Nucleus accumbens (tissue), 56 donors: ENCODE measurements at places on chromosomes 4 and X.

DNA sequence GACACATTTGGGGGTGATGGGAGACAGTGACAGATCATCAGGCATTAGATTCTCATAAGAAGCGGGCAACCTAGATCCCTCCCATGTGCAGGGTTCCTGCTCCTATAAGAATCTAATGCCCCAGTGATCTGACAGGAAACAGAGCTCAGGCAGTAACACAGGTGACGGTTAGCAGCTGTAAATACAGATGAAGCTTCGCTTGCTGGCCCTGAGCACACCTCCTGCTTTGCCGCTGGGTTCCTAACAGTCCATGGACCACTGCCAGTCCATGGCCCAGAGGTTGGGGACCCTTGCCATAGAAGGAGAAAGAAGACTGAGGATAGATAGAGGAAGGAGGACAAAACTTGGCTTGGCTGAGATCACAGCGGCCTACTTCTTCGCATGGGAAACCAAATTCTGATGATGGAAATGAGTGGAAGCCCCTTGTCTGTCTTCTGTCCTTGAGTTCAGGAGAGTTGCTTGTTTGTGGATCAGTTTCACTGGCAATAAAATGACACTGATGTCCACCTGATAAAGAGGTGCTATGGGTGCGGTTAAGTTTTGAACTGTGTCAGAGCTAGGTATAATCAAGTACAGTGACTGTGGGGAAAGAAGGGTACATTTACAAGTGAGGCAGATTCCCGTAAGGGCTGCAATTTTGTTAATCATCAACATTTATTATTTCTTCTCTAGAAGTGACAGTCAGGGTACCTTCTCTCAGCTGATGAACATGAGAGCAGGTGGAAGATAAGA is 1.7 kb upstream of the TIFA start:
- DNase-seq = no peak

- DNase-seq = no peak
These were observed 89.1 kb downstream of the TBC1D9 start for GRCh38 chr4:140666889-140667614.

DNA sequence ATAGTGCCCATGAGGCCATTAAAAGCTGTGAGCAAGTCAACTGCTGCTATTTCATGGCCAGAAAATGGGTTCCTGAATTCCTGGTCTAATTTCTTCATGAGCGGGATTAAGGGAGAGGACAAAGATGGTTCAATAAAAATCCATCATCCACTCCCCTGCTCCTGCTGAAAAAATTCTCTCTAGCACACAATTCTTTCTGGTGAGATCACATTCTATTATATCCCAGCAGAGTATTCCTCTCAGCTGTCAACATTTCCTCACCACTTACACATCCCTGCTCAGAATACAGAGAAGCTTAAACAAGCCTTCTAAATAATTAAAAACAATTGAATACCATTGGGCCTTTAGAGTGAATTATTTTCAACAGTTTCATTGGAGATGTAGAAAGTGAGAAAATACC is 9.5 kb downstream of the CT47C1 start:
- DNase-seq = no peak

DNA sequence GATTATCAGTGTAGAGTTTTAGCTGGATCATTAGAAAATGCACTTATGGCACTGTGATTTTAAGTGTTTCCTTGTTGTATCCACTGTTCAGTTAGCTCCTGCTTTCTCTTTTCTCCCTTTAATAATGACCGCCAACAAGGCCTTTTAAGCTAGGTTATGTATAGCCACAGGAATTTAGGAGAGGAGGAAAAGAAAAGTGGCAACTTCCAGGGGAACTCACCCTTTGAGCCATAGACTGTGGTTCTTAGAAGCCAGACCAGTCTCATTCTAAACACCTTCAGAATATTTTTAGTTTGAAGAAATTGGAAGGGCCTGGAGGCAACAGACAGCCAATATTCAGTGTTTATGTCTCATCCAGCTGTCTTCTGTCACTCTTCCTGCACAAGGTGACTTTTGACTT is 6.1 kb downstream of the FGF2 start:
- DNase-seq = no peak

DNA sequence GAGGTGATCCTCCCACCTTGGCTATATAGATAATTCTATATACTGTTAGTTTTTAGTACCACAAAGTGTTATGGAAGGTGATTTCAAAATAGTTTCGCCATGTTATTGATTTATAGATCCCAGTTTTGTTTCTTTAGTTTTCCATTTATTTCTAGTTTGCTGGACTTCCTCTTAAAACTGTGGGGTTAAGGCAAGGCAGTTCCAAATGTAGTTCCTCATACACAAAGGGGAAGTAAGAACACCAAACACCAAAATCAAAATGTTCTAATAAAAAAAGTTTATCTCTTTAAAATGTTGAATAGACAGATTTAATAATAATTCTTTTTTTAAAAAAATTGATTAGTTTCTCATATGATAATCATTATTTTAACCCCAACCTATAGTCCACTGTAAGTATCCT is 6.8 kb upstream of the CISD2 start:
- DNase-seq = no peak

DNA sequence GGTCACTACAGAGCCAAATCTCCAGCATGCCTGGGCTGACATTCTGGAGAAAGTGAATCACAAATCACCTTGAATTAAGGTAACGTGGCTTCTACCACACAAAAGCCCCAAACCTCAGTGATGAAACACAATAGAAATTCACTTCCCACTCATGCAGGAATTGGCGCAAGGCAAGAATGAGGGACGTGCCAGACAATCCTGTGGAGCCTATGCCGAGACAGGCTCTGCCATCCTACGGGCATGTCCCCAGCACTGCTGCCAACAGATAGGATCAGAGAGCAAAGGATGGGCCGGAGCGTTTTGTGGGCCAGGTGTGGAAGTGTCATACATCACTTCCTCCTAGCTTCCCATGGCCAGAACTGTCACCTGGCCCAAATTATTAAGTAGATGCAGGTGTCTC is 118.0 kb downstream of the IRF2 start:
- no peak for DNase-seq

- no peak for DNase-seq
These were observed 629.6 kb upstream of the HTR2C start for GRCh38 chrX:113954297-113954696.

DNA sequence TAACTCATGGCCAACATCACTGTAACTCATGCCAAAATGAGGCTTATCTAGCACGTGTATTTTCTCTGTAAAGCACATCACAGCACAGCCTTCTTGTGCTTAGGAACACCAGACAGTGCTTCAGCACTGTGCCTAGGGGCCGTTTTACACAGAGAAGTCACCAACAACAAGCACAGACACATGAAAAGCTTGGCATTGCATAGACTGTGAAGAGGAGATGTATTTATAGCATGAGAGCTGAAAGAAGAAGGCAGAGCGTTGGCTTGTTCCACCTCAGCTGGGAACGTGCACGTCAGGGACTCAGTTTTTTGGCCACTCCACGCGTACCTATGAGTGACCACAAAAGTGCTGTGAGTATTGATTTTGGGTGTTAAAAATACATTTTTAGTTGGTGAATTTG is 116.3 kb upstream of the SFRP2 start:
- DNase-seq = no peak

GRCh38 chr4:87120411-87121162 is 99.8 kb downstream of the KLHL8 start:
- no peak for DNase-seq

DNA sequence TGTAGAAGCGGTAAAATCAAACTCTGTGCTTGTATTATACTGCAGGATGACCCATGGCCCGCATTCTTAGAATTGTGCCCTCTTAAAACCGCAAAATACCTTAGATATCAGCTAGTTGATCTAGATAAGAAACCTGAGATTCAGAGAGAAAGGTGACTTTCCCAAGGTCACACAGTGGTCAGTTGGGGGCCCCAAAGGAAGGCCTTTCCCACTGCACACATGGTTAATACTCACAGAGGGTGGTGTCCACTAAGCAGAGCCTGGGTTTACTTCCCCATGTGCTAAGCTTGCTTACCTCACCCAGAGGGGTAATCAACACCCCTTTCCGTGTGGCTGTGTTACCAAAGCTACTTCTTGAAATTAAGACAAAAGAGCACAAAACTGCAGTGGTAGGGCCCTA is 66.3 kb downstream of the RBM47 start:
- DNase-seq = no peak

DNA sequence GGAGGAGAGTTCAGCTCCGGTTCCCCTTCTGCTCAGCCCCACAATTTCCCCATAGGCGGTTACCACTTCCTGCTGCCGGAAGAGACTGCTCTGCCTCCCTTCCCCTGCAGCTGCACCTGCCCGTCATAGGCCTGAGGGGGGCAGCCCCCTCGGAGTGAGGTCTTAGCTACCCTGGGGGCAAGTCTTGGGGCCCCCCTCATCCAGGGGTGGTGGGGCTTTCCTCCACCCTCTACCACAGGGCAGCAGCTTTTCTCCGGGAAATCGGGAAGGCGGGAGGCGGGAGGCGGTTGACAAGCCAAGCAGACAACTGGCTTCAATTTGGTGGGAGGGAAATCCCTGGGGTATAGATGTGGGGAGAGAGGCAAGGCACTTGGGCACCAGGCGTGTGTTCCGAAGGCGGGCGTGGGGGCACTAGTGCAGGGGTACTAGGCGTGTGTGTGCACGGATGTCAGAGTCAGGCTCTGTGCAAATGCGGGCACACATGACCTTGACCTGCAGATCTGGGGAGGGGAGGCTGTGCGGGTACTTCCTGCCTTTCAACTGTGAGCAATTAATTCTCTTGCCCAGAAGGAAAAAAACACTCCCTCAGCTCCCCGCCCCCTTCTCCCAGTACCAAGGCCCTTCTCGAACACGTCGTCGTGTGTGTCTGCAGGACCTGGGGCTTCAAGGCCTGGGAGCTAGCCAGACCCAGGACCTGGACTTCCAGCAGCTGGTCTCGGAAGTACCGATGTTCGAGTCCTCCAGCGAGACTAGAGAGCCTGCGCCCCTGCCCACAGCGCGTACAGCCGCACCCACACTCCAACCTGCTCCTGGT is 1.0 kb upstream of the ARHGAP4 start:
- DNase-seq = no peak

GRCh38 chrX:19544693-19545305 is 29.5 kb upstream of the MAP3K15 start:
- DNase-seq = no peak

DNA sequence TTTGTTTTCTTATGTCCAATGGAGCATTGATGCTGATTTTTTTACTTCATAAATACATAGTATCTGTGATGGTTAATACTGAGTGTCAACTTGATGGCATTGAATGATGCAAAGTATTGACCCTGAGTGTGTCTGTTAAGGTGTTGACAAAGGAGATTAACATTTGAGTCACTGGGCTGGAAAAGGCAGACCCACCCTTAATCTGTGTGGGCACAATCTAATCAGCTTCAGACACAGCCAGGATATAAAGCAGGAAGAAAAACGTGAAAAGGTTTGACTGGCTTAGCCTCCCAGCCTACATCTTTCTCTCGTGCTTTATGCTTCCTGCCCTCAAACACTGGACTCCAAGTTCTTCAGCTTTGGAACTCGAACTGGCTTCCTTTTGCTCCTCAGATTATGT is 230.6 kb upstream of the SPRY1 start:
- DNase-seq = no peak

GRCh38 chr4:55396308-55397125 is 760 bp downstream of the TMEM165 start:
- peak; percentile 26 for DNase-seq

DNA sequence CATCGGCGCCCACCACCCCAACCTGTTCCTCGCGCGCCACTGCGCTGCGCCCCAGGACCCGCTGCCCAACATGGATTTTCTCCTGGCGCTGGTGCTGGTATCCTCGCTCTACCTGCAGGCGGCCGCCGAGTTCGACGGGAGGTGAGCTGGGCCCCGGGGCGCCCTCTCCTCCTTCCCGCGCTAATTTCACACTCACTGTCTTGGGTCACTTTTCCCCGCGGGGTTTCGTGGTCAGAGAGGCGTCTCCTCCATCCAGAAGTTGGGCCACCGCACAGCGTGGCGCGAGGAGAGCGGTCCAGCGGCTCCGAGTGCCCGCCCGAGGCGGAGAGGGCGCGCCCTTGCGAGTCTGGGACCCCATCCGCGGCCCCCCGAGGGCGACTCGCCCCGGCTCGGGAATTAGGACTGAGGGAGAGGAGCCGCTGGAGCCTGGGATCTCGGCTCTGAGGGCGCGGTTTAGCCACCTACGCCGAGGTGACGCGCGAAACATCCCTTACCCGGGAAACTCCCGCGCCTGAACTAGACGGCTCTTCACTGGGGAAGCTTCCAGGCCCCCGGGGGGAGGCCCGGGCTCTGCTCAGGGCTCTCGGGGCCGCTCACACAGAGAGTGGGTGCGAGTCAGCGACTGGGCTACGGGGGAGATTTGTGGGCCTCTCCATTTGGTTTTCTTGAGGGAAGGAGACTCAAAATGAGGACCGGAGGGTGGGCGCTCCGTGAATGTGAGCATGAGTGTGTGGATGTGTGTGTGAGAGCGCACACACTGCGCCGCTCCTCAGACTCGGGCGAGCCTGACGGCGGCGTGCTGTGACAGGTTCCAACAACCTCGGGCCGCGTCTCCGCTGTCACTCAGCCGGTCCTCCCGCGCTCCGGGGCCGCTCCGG is 551 bp downstream of the NPNT start:
- DNase-seq = no peak

GRCh38 chr4:168867128-168867527 is 142.9 kb downstream of the CBR4 start:
- no peak for DNase-seq

DNA sequence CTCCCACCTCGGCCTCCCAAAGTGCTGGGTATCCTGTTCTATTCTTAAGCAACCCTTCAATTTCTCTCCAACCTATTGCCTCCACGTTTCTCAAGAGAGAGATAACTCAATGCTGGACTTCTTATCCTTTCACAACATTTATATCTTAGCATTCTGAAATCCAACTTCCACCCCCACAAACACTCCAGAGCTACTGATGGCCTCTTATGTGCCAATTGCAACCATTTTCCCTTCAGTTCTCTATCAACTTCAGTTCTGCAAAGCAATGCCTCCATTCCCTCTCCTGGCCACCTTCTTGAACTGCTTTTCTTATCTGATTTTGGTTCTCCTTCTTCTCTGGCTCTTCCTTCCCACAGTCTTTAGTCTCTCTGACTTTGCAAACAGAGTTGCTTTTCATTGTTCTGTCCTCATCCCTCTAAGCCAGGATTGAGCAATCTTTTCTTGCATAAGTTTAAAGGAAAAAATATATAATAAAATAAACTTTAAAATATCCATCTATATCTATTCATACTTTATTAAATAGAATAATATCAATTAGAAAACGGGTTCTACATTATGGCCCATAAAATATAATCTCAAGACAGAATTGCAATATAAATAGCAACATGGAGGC is 3.6 kb upstream of the STBD1 start:
- DNase-seq = no peak
